ENCODE measurements at places on chromosomes 4 and X.

DNA sequence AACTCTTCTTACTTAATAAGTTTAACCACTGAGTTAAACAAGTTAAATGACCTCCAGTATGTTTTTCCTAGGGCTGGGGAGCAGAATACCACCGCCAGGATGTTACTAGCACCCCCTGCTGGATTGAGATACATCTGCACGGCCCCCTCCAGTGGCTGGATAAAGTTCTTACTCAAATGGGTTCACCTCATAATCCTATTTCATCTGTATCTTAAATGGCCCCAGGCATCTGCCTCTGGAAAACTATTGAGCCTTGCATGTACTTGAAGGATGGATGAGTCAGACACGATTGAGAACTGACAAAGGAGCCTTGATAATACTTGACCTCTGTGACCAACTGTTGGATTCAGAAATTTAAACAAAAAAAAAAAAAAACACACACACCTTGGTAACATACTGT lies 61.5 kb upstream of the MMAA start:
- DNase-seq: peak; percentile 62

- no peak for DNase-seq
Observed at GRCh38 chrX:48683411-48683982, at the start of gene WAS. Gene WAS (plus strand): TSS chrX:48683799. CDS start chrX:48683854, 55 bp downstream.

- DNase-seq: no peak
Observed at GRCh38 chr4:83758285-83758684, 222.4 kb downstream of the GPAT3 start.

- no peak for DNase-seq
Observed at GRCh38 chrX:51776851-51777250, 33.6 kb downstream of the GSPT2 start.

GRCh38 chr4:136755531-136755916 lies 776.8 kb downstream of the PCDH18 start:
- DNase-seq: no peak

DNA sequence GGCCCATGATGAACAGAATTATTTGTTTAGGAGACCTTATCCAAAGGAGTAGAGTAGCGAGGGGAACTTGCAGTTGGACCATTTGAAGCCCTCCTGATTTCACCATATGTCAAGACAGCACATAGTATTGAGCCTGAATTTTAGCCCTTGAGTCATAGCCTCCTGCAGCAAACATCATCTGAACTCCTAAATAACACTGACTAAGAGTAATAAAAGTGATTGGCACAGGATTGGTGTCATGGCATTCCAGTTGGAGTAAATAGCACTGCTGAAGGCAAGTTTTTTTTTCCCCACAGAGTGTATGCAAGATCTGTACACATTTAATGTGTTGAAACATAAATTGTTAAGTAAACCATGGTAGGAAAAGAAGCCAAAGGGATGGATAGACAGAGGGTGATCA lies 89.0 kb downstream of the COMMD8 start:
- DNase-seq: no peak

- DNase-seq: no peak
Observed at GRCh38 chrX:534804-535203, 95.8 kb upstream of the SHOX start.

DNA sequence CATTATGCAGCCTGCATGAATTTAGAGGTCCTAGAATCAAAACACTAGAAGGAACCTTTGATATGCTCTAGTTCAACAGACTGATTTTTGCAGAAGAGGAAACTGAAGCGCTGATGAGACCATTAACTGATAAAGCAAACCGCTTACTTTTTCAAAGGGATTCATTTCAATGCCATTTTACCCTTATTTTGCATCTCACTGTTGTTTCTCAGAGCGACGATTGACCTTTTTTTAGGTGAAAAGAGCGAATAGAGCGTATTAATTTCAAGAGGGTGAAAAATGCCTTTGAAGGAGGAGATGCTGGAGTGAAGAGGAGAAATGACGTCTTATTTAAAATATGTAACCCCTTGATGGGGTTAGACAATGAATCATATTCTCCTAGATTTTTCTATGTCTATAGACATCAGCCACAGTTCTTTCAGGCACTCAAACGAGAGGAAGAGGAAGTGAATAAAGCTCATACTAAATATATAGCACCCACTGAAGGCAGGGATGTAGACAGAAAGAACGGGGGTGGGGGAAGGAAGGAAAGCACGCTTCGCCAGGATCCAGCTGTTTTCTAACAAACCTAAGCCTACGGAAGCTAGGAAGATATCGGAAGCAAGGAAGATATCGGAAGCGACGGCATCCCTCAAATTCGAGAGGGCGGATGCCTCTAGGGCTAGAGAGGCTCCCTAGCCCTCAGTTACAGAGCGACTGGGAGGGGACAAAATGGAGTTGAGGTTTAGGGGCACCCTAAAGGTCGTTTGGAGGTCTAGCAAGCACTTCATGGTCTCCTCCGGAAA lies 848 bp downstream of the ACSL4 start:
- peak; percentile 80 for DNase-seq

- peak; percentile 86 for DNase-seq
Observed at GRCh38 chr4:124713185-124713592, 657 bp upstream of the ANKRD50 start.

DNA sequence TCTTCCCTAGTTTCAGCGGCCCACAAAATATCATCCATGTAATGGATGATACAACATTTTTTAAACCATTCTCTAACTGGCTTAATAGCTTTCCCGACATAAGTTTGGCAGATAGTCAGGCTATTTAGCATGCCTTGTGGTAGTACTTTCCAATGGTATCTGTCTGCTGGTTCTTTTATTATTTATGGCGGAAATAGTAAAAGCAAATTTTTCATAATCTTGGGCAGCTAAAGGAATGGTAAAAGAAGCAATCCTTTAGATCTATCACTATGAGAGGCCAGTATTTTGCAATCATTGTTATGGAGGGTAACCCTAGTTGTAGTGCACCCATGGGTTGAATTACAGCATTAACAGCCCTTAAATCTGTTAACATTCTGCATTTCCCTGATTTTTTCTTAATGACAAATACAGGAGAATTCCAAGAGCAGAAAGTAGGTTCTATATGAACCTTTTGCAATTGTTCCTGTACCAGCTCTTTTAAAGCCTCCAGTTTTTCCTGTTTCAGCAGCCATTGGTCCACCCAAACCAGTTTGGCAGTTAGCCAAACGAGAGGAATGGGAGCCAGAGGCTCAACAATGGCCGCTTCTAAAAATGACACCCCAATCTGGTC lies 14.3 kb upstream of the HSD17B11 start:
- DNase-seq: no peak

DNA sequence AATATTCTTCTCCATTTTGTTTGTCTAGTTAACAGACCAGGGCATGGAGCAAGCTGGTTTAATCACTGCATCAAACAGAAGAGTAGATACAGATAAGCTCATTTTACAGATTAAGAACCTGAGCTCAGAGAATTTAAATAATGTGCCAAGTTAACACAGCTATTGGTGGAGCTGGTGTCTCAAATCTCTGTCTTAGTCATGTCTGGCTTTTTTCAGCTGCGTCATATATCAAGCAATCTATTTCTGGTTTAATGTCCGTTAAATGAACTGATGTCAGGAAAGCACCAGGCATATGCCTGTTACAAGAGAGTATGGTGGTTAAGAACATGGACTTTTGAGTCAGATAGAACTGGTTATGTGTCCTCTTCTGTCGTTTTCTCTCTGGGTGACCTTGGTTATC lies 79.8 kb upstream of the ADGRA3 start:
- DNase-seq: no peak

DNA sequence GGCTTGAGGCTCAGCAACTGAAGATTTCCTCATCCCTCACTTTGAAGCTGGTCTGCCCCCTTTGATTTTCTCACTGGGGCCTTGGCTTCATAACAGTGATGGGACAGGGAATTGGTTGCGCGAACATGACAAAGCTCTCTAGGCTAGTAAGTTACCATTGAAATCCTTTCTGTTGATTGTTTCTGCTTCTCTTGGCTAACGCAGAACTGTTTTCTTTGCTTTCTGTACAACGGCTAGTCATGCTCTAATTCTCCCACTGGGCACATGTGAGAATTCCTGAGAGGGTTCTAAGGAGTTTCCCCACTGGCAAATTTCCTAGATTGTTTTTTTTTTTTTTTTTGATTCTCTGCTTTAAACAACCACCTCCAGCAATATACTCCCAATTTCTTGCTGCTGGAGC lies 738.6 kb downstream of the PCDH7 start:
- peak; percentile 37 for DNase-seq

GRCh38 chr4:155339588-155339987 lies 37.2 kb downstream of the MAP9 start:
- DNase-seq: no peak
